CD4-positive, alpha-beta T cell treated with Interferon alpha-2 for 1 hour (primary cell): ENCODE measurements at places on chromosomes 4 and X.

- DNase-seq, result no peak
These were observed 95.7 kb downstream of the DCLK2 start for GRCh38 chr4:150173982-150174398.

- no peak for DNase-seq
These were observed 1729.3 kb downstream of the C4orf33 start for GRCh38 chr4:130825284-130825683.

DNA sequence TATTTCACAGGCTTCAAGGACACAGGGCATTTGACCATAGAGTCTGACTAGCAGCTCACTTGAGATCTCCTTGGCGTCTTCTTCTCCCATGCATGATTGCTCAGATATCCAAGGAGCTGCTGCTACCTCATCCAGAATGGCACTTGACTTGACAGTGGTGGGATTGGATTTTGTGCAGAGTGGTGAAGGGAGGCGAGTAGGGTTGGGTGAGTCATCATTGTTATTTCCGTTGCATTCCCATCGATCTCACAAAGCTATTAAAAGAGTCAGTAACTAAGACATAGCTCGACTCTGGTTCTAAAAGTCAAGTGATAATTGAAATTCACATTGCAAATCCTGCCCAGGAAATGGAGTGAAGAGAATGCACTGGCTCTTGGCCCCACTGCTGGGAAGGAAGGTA lies 27.7 kb downstream of the NHSL2 start:
- DNase-seq, result no peak

DNA sequence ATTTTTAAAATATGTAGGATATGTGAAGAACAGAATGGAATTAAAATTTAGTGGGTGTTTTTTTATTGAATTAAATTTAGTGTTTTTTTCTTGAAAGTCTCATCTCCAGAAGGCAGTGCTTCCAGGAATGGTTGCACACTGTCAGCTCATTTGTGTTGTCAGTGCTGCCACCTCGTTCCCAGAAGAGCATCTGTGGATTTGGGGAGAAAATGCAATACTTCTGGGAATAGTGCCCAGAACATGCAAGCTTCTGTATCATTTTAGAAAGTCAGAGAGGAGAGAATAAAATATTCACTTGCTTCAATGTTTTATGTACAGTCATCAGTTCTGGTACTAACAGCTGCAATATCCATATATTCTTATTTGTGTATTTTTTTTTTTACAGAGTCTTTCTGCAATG lies 608.8 kb downstream of the PCDH7 start:
- no peak for DNase-seq

GRCh38 chrX:152138388-152138784 lies at the start of gene MAGEA10:
MAGEA10 (minus strand) TSS chrX:152138577; CDS start chrX:152135620, 2,957 bp downstream.
- DNase-seq, result no peak

DNA sequence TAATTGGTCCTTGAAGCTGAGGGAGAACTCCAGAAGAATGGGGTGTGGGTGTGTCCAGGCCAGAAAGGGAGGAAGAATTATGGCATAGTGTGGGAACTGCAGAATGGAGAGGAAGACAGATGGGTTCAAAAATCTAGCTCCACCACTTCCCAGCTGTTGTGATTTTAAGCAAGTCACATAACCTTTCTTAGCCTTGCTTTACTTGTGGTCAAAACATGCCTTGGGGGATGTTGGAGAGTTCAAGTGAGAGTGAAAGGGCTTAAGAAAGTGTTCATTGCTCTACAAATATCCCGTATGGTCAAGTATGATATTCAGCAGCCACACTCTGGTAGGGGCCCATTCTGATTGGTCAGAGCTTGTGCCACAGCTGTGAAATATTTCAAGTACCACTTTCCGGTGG lies 15.0 kb upstream of the STARD8 start:
- DNase-seq, result no peak
